PC-3 (cell line): ENCODE measurements at places on chromosomes 12 and 14.

- H3K27ac ChIP-seq: peak overlapping the region; percentile 92
- H3K4me1 ChIP-seq: peaks cover 62% of the 10 kb centered on the region
- peaks cover 17% of the 10 kb centered on the region; the same call in 1 of the 2 replicates for H3K36me3 ChIP-seq
- H3K4me3 ChIP-seq: peak overlapping the region; percentile 59
These were observed 26.6 kb upstream of the PNMA1 start for GRCh38 chr14:73740618-73741326.

GRCh38 chr14:68767248-68767645 lies 25.6 kb downstream of the ZFP36L1 start:
- DNase-seq: no peak
- H3K36me3 ChIP-seq: no peaks in the 10 kb centered on the region
- no peaks in the 10 kb centered on the region for H3K27me3 ChIP-seq
- no peaks in the 10 kb centered on the region for H3K4me1 ChIP-seq

- H3K36me3 ChIP-seq: peaks cover 3% of the 10 kb centered on the region; the same call in 1 of the 2 replicates
- no peak overlapping the region for H3K4me3 ChIP-seq
- H3K27me3 ChIP-seq: no peaks in the 10 kb centered on the region
- no peak for DNase-seq
These were observed 59.1 kb upstream of the AMN start for GRCh38 chr14:102863381-102863780.

- H3K4me1 ChIP-seq: peaks cover 66% of the 10 kb centered on the region
- H3K4me3 ChIP-seq: peak overlapping the region; percentile 42
- DNase-seq: peak; percentile 82
- peak overlapping the region; percentile 100 for H3K27ac ChIP-seq
- no peaks in the 10 kb centered on the region for H3K27me3 ChIP-seq
These were observed 39.7 kb downstream of the KRT80 start for GRCh38 chr12:52151837-52152783.

- no peak overlapping the region for H3K27ac ChIP-seq
- H3K4me1 ChIP-seq: no peaks in the 10 kb centered on the region
- peaks cover 41% of the 10 kb centered on the region for H3K36me3 ChIP-seq
- H3K27me3 ChIP-seq: no peaks in the 10 kb centered on the region
- H3K4me3 ChIP-seq: no peak overlapping the region
These were observed 49.7 kb upstream of the TRAF3 start for GRCh38 chr14:102727336-102728095.

GRCh38 chr14:49512571-49512970 lies 73.6 kb downstream of the RPS29 start:
- peaks cover 21% of the 10 kb centered on the region for H3K4me1 ChIP-seq
- no peak for DNase-seq
- no peaks in the 10 kb centered on the region for H3K36me3 ChIP-seq

- H3K4me1 ChIP-seq: no peaks in the 10 kb centered on the region
- no peak for DNase-seq
- no peak overlapping the region for H3K27ac ChIP-seq
- no peak overlapping the region for H3K4me3 ChIP-seq
- H3K27me3 ChIP-seq: no peaks in the 10 kb centered on the region
- H3K36me3 ChIP-seq: no peaks in the 10 kb centered on the region; the same call in 1 of the 2 replicates
These were observed 16.7 kb downstream of the SNRNP35 start for GRCh38 chr12:123474485-123475245.

DNA sequence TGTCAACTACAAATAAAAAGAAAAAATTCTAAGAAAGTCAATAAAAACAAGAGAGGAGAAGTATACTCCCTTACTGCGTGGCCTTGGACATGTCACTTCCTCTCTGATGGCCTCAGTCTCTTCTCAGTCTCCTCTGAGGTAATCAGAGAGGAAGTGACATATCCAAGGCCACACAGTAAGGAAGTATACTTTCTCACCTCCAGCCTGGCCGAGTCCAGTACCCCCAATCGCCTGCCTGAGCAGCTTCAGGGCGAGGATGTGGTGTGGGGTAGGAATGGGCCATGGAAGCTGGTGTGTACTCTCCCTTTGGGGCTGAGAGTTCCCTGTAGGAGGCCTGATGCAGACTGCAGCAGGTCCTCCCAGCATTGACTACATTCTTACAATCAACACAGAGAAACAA lies 15.8 kb downstream of the VDR start:
- no peak for DNase-seq
- no peaks in the 10 kb centered on the region for H3K4me1 ChIP-seq
- H3K27me3 ChIP-seq: no peaks in the 10 kb centered on the region
- peaks cover 3% of the 10 kb centered on the region; the same call in 1 of the 2 replicates for H3K36me3 ChIP-seq

DNA sequence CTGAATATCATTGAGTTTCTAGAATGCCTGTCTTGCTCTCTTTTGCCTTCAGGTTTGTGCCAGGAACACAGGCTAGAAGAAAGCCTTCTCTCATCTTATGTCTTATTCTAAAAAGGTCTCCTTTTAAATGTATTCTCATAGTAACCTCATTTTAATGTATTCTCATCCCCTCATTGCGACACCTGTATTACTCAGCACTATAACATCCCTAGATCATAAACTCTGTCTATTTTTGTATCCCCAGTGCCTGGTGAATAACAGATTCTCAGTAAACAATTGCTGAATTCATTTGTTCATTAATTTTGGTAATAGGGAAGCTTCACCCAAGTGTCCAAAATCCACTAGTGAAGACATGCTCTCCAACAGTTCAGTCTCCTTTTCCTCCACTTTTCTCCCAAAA lies 8.8 kb upstream of the LRRK2 start:
- H3K36me3 ChIP-seq: no peaks in the 10 kb centered on the region
- no peak overlapping the region for H3K4me3 ChIP-seq
- peak; percentile 35 for DNase-seq
- 0 out of 2 replicates have a peak, but pooled peaks cover 5% of the 10 kb centered on the region for H3K4me1 ChIP-seq
- H3K27me3 ChIP-seq: 0 out of 2 replicates have a peak, but pooled peaks cover 9% of the 10 kb centered on the region

DNA sequence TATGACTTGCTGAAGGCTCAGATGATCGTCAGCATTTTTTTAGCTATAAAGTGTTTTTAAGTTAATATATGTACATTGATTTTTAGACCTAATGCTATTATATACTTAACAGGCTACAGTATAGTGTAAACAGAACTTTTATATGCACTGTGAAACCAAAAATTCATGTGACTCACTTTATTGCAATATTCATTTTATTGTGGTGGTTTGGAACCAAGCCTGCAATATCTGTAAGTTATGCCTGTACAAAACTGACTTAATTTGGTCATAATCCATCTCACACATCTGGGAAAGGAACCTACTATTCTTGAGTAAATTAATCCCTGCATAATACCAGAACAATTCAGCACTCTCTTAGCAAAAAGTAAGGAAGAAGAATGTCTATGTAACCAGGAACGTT lies 390.7 kb downstream of the SYT1 start:
- no peaks in the 10 kb centered on the region for H3K27me3 ChIP-seq
- no peaks in the 10 kb centered on the region for H3K36me3 ChIP-seq
- H3K4me3 ChIP-seq: no peak overlapping the region
- H3K4me1 ChIP-seq: peaks cover 37% of the 10 kb centered on the region
- DNase-seq: peak; percentile 81

DNA sequence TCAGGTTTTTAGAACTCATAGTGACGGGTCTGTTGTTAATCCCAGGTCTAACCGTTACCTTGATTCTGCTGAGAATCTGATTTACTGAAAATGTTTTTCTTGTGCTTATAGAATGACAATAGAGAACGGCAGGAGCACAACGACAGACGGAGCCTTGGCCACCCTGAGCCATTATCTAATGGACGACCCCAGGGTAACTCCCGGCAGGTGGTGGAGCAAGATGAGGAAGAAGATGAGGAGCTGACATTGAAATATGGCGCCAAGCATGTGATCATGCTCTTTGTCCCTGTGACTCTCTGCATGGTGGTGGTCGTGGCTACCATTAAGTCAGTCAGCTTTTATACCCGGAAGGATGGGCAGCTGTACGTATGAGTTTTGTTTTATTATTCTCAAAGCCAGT lies 34.4 kb downstream of the PSEN1 start:
- H3K4me3 ChIP-seq: no peak overlapping the region
- no peak overlapping the region for H3K27ac ChIP-seq
- no peaks in the 10 kb centered on the region for H3K4me1 ChIP-seq
